ENCODE measurements at places on chromosomes 12 and 14.

GRCh38 chr14:65164068-65164824 lies 61.9 kb upstream of the MAX start:
- no peak for DNase-seq

DNA sequence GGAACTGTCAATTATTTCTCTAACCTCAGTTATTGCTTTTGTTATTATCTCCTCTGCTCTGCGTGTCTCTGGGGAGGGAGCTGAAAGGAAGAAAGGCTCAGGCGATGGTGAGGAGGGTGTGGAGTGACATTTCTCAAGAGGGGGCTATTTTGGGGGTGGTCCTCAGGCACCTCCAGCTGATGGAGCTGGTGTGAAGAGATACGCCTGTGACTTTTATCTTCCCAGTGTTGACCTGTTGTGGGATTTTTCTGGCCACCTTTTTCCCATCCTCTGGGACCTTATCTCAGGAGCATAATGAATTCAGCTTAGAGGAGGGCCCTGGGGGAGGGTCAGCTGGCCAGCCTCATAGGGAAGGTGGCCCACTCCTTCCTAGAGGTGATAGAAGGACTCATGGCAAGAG lies 26.4 kb downstream of the KCNA5 start:
- no peak for DNase-seq

- no peak for DNase-seq
Measured at GRCh38 chr12:32505067-32505945, 105.9 kb downstream of the FGD4 start.

GRCh38 chr12:29750131-29750927 lies 33.4 kb downstream of the TMTC1 start:
- DNase-seq: no peak

DNA sequence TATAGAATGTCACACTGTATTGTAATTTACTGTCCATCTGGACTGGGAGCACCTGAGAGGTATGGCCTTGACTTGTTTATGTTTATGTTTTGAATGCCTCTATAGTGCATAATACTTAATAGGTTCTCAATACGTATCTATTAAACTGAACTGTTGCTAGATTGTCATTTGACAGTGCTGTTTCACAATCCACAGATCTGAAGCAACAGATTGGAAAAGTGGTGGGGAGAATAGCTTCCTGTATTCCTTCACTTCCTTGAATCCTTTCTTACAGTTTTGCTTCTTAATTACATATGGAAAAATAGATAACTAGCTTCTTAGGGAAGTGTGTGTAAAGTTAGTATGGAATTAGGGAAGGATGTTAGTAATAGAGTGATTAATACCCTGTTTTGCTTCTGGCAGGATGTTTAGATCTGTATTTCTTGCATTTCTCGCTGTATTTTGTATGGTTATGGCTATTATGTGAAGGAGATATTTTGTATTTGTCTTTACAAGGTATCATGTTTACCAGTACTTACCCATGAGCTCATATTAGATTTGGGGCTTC lies 4.5 kb downstream of the CNOT2 start:
- no peak for DNase-seq

GRCh38 chr12:79406993-79407392 lies 283.8 kb downstream of the PAWR start:
- DNase-seq: no peak

DNA sequence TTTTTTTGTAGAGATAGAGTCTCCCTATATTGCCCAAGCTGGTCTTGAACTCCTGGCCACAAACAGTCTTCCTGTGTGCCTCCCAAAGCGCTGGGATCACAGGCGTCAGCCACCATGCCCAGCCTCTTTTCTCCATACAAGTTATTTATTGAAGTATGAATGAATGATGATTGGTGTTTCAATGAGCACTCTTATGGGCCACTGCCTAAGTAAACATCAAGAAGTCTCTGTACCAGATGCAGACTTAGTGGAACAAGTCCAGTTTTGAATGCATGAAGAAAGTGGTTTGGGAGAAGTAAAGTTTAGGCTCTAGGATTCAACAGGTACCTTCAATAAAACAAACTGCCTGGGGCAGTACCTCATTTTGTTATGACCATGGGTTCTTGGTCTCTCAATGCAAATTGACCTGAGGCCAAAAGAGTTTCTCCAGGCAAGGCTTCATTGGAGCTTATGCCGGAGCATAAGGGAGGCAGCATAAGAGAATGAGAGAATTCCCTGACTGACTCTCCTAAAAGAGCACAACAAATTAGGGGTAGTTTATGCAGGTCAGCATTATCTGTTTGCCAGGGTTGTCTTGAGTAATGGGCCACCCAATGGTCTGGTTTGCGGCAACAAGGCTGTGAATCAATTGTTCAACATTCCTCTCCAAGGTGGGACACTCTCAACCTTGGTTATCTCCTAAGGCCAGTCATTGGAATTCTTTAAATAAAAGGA lies 1.1 kb upstream of the GMFB start:
- DNase-seq: no peak

- DNase-seq: no peak
Measured at GRCh38 chr12:65168681-65169319, 583 bp upstream of the LEMD3 start.

DNA sequence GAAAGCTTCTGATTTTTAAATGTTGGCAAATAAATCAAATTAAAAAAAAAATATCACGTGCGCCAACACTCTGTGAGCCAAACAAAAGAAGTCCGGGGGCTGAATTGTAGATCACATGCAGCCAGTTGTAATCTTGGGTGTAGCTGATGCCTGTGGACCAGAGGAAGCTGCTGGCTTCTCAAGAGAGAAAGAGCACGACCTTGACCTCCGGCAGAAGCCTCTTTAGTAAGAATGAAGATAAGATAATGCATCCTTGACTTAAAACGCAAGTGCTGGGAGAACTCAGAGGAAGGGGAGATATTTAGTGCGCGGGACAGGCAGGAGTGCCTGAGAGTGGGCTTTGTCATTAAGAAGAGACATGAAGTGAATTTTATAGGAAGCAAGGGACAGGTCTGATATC lies 162.8 kb upstream of the TBX3 start:
- DNase-seq: no peak

DNA sequence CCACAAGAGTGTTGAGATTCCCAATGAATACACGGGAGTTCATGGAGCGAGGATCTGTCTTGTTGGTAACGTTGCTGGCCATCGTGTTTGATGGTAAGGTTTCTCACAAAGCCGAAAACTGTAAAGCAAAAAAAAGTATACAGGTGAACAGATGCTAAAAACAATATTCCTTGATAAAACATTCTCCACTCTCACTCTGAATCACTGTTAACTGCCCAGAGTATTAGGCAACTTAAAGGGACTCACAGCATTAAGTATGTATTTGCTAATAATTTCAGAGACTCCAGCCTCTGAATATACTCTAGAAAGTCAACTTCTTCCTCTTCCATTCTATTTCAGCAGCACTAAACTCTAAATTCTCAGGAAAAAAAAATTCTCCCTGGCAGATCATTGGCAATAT lies 35.1 kb downstream of the HNRNPC start:
- no peak for DNase-seq

DNA sequence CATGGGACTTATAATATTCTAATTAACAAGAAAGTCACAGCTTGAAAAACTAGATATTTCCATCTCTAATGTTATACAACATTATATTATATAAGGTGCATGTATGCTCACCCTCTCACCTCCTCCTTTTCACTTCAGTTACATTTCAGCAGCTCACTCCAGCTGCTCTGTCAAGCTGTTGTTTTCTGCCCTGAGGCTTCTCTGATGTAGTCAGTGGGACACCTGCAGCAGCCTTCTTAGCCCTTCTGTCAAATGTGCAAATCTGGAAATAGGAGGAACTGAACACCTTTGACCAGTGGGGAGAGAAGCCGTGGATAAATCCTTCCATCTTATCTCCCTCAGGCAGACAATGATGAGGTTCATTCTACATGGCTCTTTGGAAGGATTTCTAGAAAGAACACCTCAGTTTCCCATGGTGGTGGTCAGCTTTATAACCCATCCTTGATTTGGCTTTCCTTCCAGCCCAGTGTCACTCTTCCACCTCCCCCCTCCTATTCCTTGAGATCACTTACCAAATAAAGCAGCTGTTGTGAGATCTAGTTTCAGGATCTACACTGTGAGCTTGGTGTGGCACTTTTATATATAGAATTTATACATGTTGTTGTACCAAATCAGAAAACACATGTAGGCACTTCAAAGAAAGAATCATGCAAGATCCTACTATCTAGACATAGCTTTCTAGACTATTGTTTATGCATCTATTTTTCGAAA lies 79.6 kb upstream of the STK38L start:
- DNase-seq: no peak

DNA sequence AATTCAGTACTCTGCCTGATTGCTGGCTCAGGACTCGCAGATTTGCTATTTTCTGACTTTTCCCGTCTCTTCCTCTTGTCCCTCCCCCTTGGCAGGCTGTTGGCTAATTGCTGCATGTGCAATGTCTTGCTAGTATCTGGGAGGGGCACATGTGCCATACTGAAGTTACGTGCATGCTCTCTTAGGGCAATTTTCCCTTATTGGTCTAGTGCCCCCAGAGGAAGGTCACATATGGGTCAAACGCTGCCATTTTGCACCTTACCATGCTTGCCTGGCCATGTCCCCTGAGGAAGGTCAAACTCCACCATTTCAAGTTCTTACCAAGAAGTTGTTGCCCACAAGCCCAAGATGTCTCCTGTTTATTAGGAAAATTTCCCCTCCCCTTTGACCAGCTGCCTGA lies 13.9 kb upstream of the ERC1 start:
- DNase-seq: no peak

All from activated T-helper 1 cell treated with anti-CD3 and anti-CD28 coated beads, Interleukin-2, amount 50 U/mL, for 16 hours (primary cell).